ENCODE measurements at places on chromosomes 4 and X. TPM values are rescaled to one million over a fixed set of nuclear protein-coding genes. Genes with fewer than 3 reads are reported as not detected.

The STOX2 gene
- 1.6 TPM for total RNA-seq

The PABPC1L2B gene
- total RNA-seq: not detected

The SPATA4 gene
- total RNA-seq: not detected

The TEX13C gene
- not detected for total RNA-seq

The HOPX gene
- total RNA-seq: 2.7 TPM

The MMRN1 gene
- not detected for total RNA-seq

The CYLC1 gene
- not detected for total RNA-seq

The CXCL11 gene
- not detected for total RNA-seq

The UBE2A gene
- 71.6 TPM for total RNA-seq

The QDPR gene
- 22.5 TPM for total RNA-seq

The FGF5 gene
- total RNA-seq: 1.3 TPM

The ARMCX2 gene
- 146 TPM for total RNA-seq

The STATH gene
- not detected for total RNA-seq

The WWC2 gene
- total RNA-seq: 41.5 TPM

The NCAPG gene
- 6.5 TPM for total RNA-seq

The HELT gene
- total RNA-seq: not detected

The RPS6KA6 gene
- 2.7 TPM for total RNA-seq

The CYBB gene
- total RNA-seq: not detected

The FMR1NB gene
- not detected for total RNA-seq

The ALB gene
- not detected for total RNA-seq

The HSD17B11 gene
- total RNA-seq: 11.3 TPM

The MAGED4B gene
- total RNA-seq: 232 TPM

The GLRB gene
- total RNA-seq: 12.6 TPM

The SATL1 gene
- total RNA-seq: 0.15 TPM

The MAGED4 gene
- 119 TPM for total RNA-seq

The XAGE2 gene
- total RNA-seq: not detected

The SMPX gene
- total RNA-seq: not detected

The LRPAP1 gene
- 142 TPM for total RNA-seq

The TLL1 gene
- total RNA-seq: 2.1 TPM

The PF4V1 gene
- total RNA-seq: not detected

The RAB39B gene
- 3.1 TPM for total RNA-seq

The OTUD6A gene
- not detected for total RNA-seq

The MAGEB17 gene
- not detected for total RNA-seq

The RCHY1 gene
- total RNA-seq: 15.2 TPM
